ENCODE measurements at places on chromosomes 13 and 19.

DNA sequence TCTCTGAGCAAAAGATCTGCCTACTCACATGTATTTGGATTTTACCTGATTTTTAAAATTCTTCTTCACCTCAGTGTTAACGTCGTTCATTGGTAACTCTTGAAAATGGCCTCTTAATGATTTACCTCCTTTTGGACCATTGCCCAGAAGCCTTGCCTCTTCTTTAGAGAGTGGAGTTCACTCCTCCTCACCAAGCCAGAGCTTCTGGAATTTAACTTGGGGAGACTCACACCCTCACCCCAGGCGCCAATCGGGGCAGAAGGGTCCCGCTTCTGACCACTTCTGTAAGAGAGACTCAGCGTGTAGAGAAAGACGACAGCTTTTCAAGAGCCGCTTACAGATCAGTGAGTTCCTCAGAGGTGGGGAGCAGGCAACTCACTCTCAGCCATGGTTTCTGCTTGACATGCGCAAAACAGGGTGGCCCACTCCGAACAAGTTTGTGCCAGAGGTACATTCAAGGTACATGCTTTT lies 2.7 kb downstream of the PNMA8C start:
- no peak for DNase-seq

- no peak for DNase-seq
Observed at GRCh38 chr13:78806457-78806856, 147.5 kb upstream of the OBI1 start.

- DNase-seq = no peak
Observed at GRCh38 chr19:28345811-28346210, 867.1 kb downstream of the UQCRFS1 start.

DNA sequence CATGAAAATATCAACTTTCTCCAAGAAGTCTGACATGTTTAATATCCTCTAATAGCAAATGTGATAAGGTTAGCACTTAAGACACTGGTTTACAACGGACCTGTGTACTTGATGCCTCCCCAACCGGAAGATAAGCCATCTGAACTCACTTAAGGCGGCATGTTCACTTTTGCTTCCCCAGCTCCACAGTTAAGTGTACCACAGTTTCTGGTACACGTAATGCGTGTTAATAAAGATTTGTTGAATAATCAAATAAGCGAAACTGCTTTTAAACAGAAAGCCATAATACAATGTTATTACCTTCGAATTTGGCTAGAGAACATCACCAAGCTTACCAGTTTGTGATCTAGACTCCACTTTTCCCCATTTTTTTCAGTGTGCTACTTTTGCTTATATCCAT lies 1.4 kb upstream of the PAN3 start:
- DNase-seq = no peak

GRCh38 chr13:35814605-35815011 lies 316.6 kb downstream of the DCLK1 start:
- no peak for DNase-seq

DNA sequence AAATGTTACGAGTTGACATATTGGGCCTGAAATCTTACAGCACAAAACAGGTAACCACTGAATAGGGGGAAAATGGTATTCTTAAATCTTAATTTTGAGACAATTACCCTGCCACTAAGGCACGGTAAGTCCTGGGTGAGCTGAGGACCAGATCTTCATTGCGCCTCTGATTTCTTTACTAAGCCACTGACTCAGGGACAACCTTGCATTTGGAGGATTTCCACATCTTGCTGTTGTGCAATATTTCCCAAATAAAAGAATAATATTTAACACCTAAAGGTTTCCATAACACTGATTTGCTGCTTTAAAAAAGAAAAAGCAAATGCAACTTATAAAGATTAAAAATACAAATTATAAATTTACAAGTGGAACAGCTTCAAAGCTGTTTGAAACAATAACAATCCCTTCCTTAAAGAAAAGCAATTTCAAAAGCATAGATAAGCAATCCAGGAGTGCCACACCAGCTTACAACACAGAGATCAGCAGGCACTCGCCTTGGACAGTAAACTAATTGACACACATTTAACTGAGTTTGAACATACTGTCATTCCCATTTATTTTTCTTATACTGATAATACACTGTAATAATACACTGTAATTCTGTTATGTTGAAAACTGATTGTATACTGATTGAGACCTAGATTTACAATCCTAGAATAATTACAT lies 79.6 kb upstream of the DOCK9 start:
- DNase-seq = no peak

GRCh38 chr13:35824395-35824794 lies 306.8 kb downstream of the DCLK1 start:
- no peak for DNase-seq

DNA sequence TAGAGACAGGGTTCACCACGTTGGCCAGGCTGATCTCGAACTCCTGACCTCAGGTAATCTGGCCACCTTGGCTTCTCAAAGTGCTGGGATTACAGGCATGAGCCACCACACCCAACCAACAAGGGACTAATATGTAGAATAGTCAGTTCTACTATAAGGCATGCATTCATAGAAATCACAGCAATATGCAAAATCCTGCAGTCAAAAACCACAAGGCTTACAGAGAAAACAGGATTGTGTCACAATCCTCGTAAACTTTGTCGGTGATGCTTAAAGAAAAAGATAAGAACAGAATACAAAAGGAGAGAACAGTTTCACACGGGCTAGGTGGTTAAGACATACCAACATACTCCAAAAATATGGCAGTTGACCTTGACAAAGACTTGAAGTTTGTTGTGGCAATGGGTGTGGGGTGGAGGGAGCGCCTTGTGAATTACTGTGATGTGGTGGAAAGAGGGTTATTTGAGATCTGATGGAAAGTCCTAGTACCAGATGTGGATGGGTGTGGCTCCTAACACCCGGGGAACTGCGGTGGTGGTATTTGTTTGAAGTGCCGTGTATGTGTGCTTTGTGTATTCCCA lies 12.4 kb downstream of the NOSIP start:
- DNase-seq = peak; percentile 69

GRCh38 chr19:14149509-14149994 lies 13.2 kb upstream of the ASF1B start:
- peak; percentile 40 for DNase-seq

DNA sequence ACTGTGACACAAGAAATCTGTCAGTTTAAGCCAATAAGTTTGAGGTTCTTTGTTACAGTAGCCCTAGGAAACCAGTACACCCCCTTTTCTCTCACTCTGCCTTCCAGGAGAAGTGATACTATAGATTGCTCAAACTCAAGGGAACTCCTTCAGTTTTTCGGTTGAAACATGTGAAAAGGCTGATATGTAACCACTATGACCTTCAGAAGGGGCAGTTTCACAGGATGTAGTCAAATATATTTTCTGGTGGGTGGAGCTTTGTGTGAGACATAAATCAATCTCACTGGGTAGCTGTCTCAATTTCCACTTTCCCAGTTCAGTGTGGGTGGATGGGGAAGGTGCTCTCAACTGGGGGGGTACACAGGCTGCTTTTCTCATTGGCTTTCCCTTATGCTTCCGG lies 41.7 kb downstream of the HTR2A start:
- DNase-seq = no peak

DNA sequence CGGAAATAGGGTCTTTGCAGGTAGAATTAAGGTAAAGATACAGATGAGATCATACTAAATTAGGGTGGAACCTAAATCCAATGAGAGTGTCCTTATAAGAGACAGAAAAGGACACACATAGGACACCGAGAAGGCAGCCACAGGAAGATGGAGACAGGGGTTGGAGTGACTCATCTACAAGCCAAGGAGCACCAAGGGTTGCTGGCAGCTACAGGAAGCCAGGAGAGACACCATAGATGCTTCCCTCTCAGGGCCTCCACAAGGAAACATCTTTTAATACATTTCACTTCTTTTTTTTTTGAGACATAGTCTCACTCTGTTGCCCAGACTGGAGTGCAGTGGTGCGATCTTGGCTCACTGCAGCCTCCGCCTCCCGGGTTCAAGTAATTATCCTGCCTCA lies 10.1 kb downstream of the TMEM143 start:
- DNase-seq = no peak

DNA sequence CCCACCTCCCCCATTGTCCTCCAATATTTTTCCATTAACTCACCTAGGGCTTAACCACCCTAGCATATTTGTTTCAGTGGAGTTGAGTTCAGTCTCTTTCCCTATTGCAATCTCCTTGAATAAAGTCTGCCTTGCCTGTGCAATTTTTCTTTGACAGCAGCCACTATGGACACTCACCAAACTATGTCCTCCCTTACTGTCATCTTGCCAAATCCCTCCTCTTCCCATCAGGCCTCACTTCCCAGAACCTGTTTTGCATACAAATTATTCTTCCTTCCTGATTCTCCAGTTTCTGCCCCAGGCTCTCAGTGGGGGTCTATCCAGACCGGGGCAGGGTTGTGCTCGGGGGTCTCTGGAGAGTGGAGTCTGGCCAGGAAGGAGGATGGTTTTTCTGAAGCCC lies 2.2 kb upstream of the LYPD5 start:
- no peak for DNase-seq

DNA sequence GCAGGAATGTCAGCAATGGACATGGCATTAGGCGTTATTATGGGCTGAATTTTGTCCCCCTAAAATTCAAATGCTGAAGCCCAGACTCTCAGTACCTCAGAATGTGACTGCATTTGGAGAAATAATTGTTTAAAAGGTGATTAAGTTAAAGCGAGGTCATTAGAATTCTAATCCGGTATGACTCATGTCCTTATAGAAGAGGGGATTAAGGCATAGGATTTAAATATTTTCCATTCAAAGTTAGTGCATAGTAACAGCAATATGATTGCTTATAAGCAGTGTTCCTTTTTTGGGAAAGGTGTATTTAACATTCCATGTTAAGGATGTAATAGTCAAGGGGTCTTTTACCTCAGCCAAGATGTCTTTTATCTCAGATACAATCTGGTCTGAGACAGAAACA lies 95.5 kb downstream of the NHLRC3 start:
- no peak for DNase-seq

All from effector memory CD4-positive, alpha-beta T cell (primary cell).